ENCODE measurements at places on chromosomes 2 and 18. TPM values are rescaled to one million over a fixed set of nuclear protein-coding genes. Genes with fewer than 3 reads are reported as not detected.

The PKDCC gene
- total RNA-seq: 959 TPM

The M1AP gene
- 0.81 TPM for total RNA-seq

The GPR148 gene
- total RNA-seq: not detected

The DOK6 gene
- total RNA-seq: 19.7 TPM

The NEUROD1 gene
- 65.5 TPM for total RNA-seq

The RUFY4 gene
- total RNA-seq: not detected

The CD8B2 gene
- total RNA-seq: not detected

The GNLY gene
- total RNA-seq: not detected

GRCh38 chr2:164515734-164516133 lies 105.5 kb downstream of the GRB14 start:
- no peak overlapping the region for H3K27ac ChIP-seq
- peaks cover 31% of the 10 kb centered on the region for H3K36me3 ChIP-seq
- DNase-seq: no peak
- H3K4me1 ChIP-seq: peaks cover 1% of the 10 kb centered on the region
- no peak overlapping the region for H3K4me3 ChIP-seq
- H3K27me3 ChIP-seq: peaks cover 2% of the 10 kb centered on the region

- H3K36me3 ChIP-seq: peaks cover 4% of the 10 kb centered on the region
- H3K27ac ChIP-seq: no peak overlapping the region
- peaks cover 6% of the 10 kb centered on the region for H3K27me3 ChIP-seq
- DNase-seq: no peak
Observed at GRCh38 chr2:127683757-127684156, 8.4 kb upstream of the LIMS2 start.

GRCh38 chr2:193868833-193869232 lies 1674.1 kb upstream of the TMEFF2 start:
- no peak for DNase-seq
- no peaks in the 10 kb centered on the region for H3K4me1 ChIP-seq
- H3K27me3 ChIP-seq: no peaks in the 10 kb centered on the region

DNA sequence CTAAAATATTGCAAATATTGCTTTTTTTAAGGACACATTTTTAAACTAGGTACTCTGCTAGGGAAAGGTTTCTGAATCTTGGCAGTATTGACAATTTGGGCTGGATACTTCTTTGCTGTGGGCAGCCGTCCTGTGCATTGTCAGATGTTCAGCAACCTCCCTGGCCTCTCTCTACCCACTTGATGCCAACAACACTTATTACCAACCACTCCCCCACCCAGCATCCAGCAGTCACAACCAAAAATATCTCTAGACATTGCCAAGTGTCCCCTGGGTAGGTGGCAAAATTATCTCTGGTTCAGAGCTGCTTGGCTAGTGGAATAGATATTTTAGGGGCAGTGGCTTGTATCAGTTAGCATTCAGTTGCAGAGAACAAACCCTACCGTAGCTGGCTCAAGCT lies 114.3 kb upstream of the PNPT1 start:
- H3K36me3 ChIP-seq: no peaks in the 10 kb centered on the region
- H3K27me3 ChIP-seq: no peaks in the 10 kb centered on the region
- H3K4me3 ChIP-seq: no peak overlapping the region
- H3K4me1 ChIP-seq: peaks cover 32% of the 10 kb centered on the region
- H3K27ac ChIP-seq: no peak overlapping the region
- no peak for DNase-seq

GRCh38 chr2:226763320-226763719 lies 36.3 kb downstream of the IRS1 start:
- no peak for DNase-seq
- no peaks in the 10 kb centered on the region for H3K36me3 ChIP-seq
- H3K4me1 ChIP-seq: peaks cover 12% of the 10 kb centered on the region
- H3K27me3 ChIP-seq: no peaks in the 10 kb centered on the region
- no peak overlapping the region for H3K27ac ChIP-seq
- no peak overlapping the region for H3K4me3 ChIP-seq

GRCh38 chr18:22335731-22336198 lies 82.0 kb downstream of the CTAGE1 start:
- no peak for DNase-seq
- peaks cover 9% of the 10 kb centered on the region for H3K4me1 ChIP-seq
- H3K27me3 ChIP-seq: peaks cover 7% of the 10 kb centered on the region
- H3K36me3 ChIP-seq: no peaks in the 10 kb centered on the region
- no peak overlapping the region for H3K27ac ChIP-seq

GRCh38 chr18:62445386-62445917 lies 77.4 kb upstream of the ZCCHC2 start:
- peaks cover 16% of the 10 kb centered on the region for H3K4me1 ChIP-seq
- peaks cover 5% of the 10 kb centered on the region for H3K27me3 ChIP-seq
- no peak overlapping the region for H3K4me3 ChIP-seq
- no peaks in the 10 kb centered on the region for H3K36me3 ChIP-seq
- no peak overlapping the region for H3K27ac ChIP-seq

Measured in glutamatergic neuron (in vitro differentiated cells).